Mucosa of descending colon (tissue), 3 donors: ENCODE measurements at places on chromosomes 1 and 21. TPM values are rescaled to one million over a fixed set of nuclear protein-coding genes. Genes with fewer than 3 reads are reported as not detected.

Gene RNF19B
- 68.0 TPM for total RNA-seq

Gene TCEA3
- 125 TPM for total RNA-seq

Gene USP48
- total RNA-seq: 39.1 TPM

GRCh38 chr1:53430261-53430660 lies 28.9 kb upstream of the DMRTB1 start:
- DNase-seq: no peak

- no peak for DNase-seq
These were observed 1.7 kb upstream of the TMEM51 start for GRCh38 chr1:15151871-15152270.

DNA sequence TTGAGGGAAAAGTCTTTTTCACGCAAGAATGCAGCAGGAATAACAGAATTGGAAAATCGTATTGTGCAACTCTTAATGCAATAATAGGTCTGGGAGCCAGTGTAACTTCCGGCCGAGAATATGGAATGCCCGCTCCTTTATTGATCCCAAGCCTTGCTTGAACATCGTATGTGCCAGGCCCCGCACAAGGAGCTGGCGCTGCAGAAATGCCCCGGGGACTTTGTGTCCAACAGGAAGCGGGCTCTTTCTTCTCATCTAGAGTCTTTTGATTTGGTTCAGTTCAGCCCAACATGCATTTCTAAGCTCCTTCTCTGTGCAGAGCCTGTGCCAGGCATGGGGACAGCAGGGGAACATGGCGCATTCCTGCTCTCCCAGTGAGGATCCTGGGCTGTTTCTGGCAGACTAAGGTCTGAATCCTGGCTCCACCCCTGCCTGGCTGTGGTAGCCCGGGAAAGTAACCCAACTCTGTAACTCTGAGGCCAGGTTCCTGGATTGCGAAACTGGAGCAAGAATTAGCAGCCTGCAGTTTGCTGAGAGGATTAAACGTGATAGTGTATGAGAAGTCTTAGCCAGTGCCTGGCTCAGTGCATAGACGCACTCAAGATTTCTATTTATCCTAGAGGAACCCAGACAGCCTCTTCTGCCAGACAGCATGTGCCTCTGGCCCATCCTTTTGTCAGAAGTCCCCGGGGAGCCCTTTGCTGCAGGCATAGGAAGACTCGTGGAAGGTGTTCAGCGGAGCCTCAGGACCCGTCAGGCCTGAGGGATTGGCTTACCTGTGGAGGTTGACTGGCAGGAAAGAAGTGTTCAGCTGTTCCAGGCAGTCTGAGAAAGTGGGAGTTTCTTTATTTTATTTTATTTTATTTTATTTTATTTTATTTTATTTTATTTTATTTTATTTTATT lies 987 bp upstream of the CDCP2 start:
- peak; percentile 57 for DNase-seq

GRCh38 chr1:58318157-58319005 lies 228.1 kb downstream of the OMA1 start:
- no peak for DNase-seq

DNA sequence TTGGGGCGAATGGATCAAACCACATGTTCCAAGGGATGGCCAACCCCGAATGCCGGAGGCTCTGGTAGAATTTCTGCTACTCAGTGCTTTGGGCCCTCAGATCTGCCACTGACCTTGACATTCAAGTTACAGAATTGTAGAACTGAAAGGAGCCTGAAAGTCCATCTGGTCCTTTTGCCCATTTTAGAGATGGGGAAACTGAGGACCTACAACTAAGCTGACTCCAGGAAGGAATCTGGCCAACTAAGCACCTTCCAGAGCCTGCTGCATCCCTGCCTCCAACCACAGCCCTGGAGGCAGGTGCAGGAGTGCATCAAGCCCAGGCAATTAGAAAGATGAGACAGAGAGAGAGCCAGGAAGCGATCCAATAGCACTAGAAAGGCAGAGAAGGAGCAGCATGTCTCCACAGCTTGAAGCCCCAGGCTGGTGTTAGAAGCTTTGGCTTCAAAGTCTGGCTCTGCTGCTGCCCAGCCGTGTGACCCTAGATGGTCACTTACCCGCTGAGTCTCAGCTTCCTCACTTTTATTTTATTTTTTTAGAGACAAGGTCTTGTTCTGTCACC lies 1.3 kb upstream of the CTRC start:
- DNase-seq: no peak

- peak; percentile 90 for DNase-seq
These were observed 16.4 kb downstream of the TP73 start for GRCh38 chr1:3668585-3669300.

DNA sequence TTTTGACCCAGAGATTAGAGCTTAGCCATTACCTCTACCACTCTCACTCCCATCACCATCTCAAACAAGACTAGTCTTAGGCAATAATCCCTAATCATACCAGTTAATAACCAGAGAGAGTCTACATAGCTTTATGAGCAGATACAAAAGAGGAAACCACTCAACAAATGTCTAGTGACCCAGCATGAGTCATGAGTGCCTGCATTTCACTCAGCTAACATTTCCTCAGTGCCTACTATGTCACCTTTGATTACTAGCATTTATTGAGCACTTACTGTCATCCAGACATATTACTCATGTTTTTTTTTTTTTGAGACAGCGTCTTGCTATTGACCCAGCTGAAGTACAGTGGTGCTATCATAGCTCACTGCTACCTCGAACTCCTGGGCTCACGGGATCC lies 35.9 kb upstream of the GALNT2 start:
- no peak for DNase-seq

DNA sequence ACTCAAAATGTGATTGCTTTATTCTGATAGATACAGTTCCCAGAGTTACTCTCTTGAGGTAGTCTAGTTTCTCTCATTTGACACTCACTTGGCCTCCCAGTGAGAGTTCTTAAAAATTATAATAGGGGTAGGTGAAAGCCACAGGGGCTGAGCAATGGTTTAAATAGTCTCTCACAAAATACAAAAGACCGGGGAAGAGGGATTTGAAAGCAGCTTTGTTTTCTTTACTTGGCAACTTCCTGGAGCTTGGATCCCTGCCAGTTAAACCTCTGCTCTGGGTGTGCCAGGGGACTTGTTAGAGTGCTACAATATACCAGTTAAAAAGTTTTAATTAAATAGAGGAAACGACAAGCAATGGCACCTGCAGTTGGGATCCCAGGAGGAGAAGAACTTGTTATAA lies 31.7 kb downstream of the OR13G1 start:
- DNase-seq: no peak

DNA sequence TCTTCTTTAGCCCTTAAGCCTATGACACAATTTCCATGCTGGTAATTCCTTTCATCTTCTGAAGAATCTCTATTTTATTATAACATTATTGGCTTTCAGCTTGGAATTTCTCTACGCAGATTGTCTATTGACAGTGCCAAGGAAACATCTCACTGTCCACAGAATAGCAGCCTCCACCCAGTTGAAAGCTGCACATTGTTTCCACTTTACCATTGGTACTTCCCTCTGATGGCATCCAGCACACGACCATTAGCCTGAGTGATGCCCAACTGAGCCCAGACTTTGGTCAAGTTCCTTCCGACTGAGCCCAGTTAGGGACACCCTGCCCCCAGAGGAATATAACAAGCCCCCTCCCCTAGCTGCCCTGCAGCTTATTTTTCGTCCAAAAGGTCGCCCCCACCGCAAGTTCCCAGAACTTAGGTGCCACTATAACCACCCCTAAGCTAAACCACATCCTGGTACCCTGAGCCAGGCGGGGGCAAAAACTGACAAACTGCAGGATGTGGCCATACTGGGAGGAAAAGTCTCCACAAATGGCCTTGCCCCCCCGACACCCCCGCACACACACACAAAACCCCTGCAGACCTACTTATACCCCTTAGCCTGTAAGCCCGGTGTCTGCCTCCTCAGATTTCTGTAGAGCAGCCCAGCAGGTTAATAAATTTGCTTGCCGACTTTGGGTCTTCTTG lies 13.2 kb downstream of the GBP5 start:
- no peak for DNase-seq

- no peak for DNase-seq
These were observed 13.9 kb upstream of the IL6R start for GRCh38 chr1:154391086-154391770.

DNA sequence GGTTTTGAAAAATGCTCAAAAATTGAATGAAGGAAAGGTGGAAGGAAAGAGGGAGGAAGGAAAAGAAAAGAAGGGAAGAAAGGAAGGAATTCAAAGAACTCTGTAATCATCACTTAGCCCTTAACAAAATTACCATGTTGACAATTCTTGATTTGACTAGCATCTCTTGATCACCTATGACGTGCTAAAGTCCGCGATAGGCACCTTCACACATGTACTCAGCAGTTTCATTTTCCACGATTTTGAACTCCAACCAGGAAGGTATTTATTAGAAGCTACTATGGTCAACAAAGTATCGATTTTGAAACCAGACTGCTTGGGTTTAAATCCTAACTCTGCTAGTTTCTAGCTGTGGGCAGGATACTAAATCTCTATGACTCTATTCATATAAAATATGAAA lies 146.9 kb downstream of the DAB1 start:
- DNase-seq: no peak

DNA sequence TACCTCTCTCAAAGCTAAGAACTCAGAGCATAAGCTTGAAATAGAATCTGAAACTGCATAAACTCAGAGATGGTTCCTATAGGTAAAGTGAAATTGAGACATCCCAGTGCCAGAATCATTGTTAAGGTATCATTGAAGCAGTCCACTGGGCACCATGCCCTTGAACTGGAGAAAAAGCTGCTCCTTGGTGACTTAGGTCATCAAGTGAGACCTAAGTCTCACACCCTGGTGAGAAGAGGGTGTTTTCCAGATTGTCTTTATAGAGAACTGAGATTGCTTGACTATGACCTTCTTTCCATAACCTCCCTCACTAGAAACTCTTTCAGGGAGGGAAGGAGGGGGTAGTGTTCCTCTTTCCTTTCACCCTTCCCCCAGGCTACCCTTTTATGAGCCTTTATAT lies 9.4 kb upstream of the ATP6V1G3 start:
- no peak for DNase-seq

DNA sequence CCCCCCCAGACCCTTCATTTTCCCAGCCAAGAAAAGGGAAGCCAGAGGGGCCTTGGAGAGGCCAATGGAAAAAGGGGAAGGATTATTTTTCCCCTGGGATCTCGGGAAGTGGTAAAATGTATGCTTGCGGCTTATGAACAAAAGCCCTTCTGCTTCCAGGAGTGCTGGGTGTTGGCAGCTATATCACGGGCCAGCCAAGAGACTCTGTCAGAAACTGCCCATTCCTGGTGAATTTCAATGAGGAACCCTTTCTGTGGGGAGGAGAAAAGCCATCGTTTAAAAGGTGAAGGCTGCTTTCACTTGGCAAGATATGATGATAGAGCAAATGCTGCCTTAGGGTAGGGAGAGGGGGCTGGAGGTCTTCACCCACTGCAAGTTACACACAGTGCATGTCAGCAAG lies 69.7 kb upstream of the ZC3H12A start:
- no peak for DNase-seq
